Stimulated activated CD4-positive, alpha-beta T cell treated with anti-CD3 and anti-CD28 coated beads, TNF-alpha, amount 100 ng/mL, for 4 hours (primary cell): ENCODE measurements at places on chromosomes 5 and 9.

DNA sequence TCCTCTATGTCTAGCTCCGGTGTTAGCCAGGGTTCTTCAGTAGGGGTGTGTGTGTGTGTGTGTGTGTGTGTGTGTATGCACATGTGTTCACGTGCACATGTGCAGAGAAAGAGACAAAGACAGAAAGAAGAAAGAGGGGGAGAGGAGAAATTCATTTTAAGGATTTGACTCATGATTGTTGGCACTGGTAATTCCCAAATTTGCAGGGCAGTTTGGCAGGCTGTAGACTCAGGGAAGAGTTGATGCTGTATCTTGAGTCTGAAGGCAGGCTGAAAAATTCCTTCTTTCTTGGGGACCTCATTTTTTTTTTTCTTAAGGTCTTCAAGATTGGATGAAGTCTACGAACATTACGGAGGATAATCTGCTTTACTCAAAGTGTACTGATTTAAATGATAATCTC lies 335.7 kb downstream of the NSG2 start:
- no peak for DNase-seq

GRCh38 chr9:116234081-116234480 lies 80.5 kb downstream of the PAPPA start:
- DNase-seq = no peak

GRCh38 chr5:14148890-14149671 lies 5.9 kb downstream of the TRIO start:
- DNase-seq = no peak

DNA sequence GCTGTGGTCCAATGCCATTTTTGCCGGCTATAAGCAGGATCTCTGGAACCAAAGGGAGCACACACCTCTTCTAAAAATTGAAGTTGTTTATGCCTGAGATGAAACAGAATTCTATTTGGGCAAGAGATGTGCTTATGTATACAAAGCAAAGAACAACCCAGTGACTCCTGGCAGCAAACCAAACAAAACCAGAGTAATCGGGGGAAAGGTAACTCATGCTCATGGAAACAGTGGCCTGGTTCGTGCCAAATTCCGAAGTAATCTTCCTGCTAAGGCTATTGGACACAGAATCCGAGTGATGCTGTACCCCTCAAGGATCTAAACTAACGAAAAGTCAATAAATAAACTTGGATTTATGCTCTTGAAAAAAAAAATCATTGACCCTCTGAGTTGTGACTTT lies 178.7 kb downstream of the CEMIP2 start:
- DNase-seq = no peak

DNA sequence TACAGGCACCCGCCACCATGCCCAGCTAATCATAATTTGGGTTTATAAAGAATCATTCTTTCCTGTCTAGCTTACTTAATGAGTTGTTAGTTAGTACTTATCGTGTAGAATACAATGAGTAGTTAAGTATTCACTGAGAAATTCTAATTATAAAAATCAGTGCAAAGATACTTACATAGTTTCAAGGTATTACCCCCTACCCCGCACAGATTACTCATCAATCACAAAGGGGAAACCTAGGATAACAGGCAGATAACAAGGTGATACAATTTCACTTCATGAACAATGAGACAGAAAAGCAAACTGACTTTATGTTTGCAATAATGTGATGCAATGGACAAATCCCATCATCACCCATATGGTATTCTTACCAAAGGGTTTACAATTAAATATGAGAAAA lies 109.6 kb downstream of the FAM174A start:
- no peak for DNase-seq

DNA sequence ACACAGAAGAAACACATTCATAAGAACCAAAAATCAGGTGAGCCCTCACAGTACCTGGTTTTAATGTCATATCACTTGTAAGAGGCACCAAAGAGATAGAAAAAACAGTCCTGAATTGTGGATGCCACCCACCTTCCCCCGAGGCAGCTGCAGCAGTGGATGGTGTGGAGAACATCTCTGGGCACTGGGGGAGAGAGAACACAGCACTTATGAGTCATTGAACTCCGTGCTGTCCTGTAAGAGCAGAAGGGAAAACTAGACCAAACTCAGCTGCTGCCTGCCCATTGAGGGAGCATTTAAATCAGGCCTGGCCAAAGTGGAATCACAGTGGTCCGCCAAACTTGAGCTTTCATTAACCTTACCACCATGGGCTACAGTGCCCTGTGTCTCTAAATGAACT lies 296.2 kb downstream of the SPATA31D1 start:
- DNase-seq = no peak

GRCh38 chr5:168676501-168676900 lies 97.3 kb upstream of the PANK3 start:
- no peak for DNase-seq

DNA sequence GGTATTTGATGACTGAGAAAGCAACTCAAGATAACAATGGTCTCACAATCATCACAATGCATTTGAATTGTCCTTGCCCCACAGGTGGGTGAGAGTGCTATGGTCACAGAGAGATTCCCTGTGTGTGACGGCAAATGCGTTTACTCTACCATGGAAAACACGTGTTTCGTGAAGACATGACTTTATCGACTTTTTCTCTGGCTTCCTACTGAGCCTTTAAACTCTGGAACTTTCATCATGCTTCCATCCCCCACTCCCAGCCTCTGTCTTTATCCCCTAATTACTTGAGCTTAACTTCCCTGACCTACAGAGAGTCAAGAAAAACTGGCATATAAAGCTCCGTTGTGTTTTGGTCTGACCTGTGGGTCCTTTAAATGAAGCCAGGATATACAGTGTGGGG lies 414.1 kb upstream of the CLINT1 start:
- no peak for DNase-seq

DNA sequence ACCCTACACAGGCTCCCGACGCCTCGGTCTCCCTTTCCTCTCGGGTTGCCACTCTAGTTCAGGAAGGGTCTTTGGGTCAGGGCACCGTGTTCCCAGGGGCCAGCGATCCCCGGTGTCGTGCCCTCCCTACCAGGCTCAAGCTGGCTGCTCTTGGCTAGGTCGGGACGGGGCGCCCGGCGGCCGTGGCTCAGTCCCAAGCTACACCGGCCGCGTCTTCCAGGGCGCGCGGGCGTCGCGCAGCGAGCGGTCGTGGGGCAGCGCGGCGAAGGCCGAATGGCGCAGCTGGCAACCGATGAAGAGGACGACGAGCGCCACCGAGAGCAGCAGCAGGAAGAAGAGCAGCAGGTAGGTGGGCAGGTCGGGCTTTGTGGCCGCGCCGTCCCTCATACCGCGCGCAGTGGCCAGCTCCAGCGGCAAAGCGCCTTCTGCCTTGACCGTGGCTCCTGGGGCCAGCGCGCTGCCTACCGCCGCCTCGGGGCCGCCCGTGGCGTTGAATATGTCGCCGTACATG lies 892 bp downstream of the SMIM32 start:
- DNase-seq = no peak

- no peak for DNase-seq
Observed at GRCh38 chr9:89980600-89980999, 375.8 kb downstream of the GADD45G start.

DNA sequence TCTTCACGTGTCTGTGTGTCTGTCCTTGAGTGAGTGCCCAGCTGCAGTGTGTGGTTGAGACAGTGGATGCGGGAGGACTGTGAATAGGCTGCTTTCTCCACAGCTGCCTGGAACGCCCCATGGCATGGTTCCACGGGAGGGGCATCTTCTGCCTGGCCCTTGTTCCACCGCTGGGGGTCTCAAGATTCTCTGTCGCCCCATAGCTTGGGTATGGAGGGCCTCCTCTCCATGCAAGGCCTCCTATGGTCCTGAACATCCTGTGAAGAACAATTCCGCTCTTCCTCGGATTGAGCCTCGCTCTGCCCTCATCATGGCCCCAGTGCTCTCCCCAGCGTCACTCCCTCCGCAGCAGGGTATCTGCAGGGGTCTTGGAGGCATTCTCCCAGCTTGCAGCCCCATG lies 36.1 kb downstream of the COL5A1 start:
- DNase-seq = no peak
